ENCODE measurements at places on chromosomes 7 and 10. TPM values are rescaled to one million over a fixed set of nuclear protein-coding genes. Genes with fewer than 3 reads are reported as not detected.

The VPS41 gene
- 20.4 TPM for polyA plus RNA-seq

The SEPHS1 gene
- polyA plus RNA-seq, result 79.8 TPM

The CISD1 gene
- 40.8 TPM for polyA plus RNA-seq

The CUBN gene
- polyA plus RNA-seq, result 2.4 TPM

The ALKBH4 gene
- 13.7 TPM for polyA plus RNA-seq

The KCNH2 gene
- polyA plus RNA-seq, result 6.4 TPM

The LIPF gene
- polyA plus RNA-seq, result 0.07 TPM

The PNLIPRP1 gene
- not detected for polyA plus RNA-seq

The FLNC gene
- polyA plus RNA-seq, result 43.7 TPM

The RHEB gene
- polyA plus RNA-seq, result 90.5 TPM

The PLAC9 gene
- polyA plus RNA-seq, result 0.21 TPM

The PIP gene
- polyA plus RNA-seq, result not detected

The KIF11 gene
- polyA plus RNA-seq, result 3.8 TPM

The MAGI2 gene
- polyA plus RNA-seq, result 1.1 TPM

The ZC3HAV1L gene
- polyA plus RNA-seq, result 9.7 TPM

The NAT16 gene
- 0.64 TPM for polyA plus RNA-seq

The PRKCQ gene
- polyA plus RNA-seq, result 0.18 TPM

The CTTNBP2 gene
- not detected for polyA plus RNA-seq

The GIMAP1 gene
- polyA plus RNA-seq, result not detected

The PON1 gene
- not detected for polyA plus RNA-seq

The GSTO2 gene
- polyA plus RNA-seq, result 0.47 TPM

The ZNF92 gene
- polyA plus RNA-seq, result 1.6 TPM

The ATRNL1 gene
- 0.44 TPM for polyA plus RNA-seq

The ENKUR gene
- polyA plus RNA-seq, result 0.06 TPM

The ZNF775 gene
- polyA plus RNA-seq, result 4.6 TPM

The ACHE gene
- 2.1 TPM for polyA plus RNA-seq

The ZNF107 gene
- 2.0 TPM for polyA plus RNA-seq

The SPDYE3 gene
- polyA plus RNA-seq, result not detected

The LRRC17 gene
- polyA plus RNA-seq, result 138 TPM

The SPDYE8 gene
- polyA plus RNA-seq, result not detected

The CFAP46 gene
- 4.9 TPM for polyA plus RNA-seq

The GALNT17 gene
- not detected for polyA plus RNA-seq

The SPDYE2 gene
- polyA plus RNA-seq, result not detected

The COL28A1 gene
- 0.08 TPM for polyA plus RNA-seq

The IKZF1 gene
- not detected for polyA plus RNA-seq

The ASZ1 gene
- not detected for polyA plus RNA-seq

The FAM25G gene
- polyA plus RNA-seq, result not detected

The ZNF22 gene
- 10.2 TPM for polyA plus RNA-seq

The EIF3A gene
- 24.5 TPM for polyA plus RNA-seq

The C10orf67 gene
- 1.1 TPM for polyA plus RNA-seq

The TMEM176B gene
- polyA plus RNA-seq, result 0.15 TPM

The ZNF467 gene
- polyA plus RNA-seq, result 4.1 TPM

The TMEM130 gene
- 1.2 TPM for polyA plus RNA-seq

The DENND2A gene
- 3.5 TPM for polyA plus RNA-seq

The CCDC3 gene
- polyA plus RNA-seq, result 0.05 TPM

The BAMBI gene
- 2.8 TPM for polyA plus RNA-seq

The ING3 gene
- 12.5 TPM for polyA plus RNA-seq
